Activated effector memory CD4-positive, alpha-beta T cell treated with Interleukin-2 at 50 U/mL for 16 hours (primary cell): ENCODE measurements at places on chromosomes 11 and 22.

- no peak for DNase-seq
Measured at GRCh38 chr11:111039982-111040381, 205.5 kb upstream of the POU2AF2 start.

DNA sequence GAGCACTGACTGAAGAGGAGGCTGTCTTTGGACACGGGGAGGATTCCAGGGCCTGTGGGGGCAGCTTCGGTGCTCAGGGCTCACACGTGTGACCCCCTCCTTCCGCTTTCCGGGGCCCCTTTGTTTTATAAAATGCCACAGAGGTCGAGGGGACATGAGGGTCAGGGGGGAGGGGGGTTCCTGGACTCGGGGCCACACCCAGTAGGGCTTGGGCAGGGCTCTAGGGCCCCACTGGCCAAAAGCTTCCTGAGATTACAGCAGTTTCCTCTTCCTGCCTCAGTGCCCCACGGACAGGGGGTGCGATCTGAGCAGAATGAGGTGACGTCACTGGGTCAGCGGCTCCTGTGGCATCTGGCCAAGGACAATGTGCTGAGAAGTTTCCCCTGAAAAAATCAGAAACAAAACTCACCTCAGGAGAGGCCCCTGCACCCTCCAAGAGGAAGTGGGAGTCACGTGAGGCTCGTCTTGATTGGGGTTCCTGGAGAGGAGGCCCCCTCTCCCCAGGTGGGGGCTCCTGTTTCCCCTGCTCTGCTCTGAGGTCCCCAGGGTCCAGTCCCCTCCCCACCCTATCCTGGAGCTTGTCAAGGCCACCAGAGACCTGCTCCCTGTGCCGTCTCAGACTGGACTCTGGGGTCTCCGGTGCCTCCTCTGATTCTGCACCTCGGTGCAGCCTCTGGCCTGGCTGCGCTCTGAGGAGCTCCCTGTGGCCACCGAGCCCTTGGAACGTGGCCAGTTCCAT, 6.4 kb upstream of the IFITM3 start:
- DNase-seq = peak; percentile 33

DNA sequence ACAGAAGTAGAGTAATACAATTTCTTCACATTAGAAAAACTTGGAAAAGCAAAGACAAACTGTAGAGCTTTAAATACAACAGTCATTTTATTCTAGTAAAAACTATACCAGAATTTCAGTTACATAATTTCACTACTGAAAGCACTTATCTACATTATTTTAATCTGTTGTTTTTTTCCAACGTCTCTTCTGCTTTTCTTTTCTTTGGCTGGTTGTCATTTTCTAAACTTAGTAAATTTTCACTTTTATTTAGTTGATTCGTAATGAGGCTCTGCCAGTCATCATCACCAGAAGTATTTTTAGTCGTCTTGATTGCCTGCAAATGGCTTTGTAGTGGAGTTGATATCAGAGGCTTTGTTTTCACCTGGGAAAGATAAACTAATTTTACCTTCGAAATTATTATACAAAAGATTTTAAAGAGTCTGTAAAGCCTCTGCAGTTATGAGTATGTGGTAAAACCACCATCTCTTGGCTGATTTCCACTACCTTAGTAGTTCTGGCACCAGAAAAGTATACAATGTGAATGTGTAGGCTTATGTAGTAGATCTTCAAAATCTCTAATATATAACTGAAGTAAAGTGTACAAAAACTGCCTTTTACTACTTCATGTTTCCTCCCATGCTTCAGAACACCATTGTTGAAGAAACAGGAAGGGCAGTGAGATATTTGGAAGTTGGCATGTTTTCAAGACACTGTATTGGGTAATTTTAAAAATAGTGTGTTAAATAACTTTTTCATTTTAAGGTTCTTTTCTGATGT, 19.2 kb downstream of the EIF3M start:
- no peak for DNase-seq

DNA sequence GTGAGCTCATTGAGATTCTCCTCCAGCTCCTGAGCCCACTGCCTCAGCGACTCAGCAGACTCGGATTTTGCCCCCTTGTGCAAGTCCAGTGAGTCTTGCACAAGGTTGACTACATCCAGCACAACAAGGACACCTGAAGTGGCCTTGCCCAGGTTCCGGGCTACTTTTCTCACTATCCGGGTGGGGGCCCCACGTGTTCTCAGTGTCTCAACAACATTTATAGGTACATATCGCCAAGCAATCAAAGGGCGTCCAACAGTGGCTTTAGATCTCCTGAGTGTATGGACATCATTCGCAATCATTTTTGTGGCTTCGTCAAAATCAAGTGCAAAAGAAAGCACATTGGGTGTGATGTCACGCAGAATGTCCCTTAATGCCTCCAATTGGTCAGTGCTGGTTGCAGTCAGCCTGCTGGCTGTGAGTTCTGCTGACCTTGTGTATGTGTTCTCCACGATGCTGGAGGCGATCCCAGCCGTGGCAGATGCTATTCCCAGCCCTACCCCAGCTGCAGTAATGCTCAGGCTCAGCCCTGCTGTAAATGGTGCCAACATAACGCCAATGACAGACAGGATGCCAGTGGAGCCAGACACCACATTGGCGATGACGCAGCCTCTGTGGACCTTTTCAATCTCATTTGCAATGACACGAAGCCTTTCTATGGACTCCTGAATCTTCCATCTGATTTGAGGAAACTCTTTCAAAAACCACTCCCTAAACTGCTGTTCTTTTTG, 10.3 kb downstream of the APOL4 start:
- DNase-seq = no peak

- no peak for DNase-seq
Measured at GRCh38 chr11:69970785-69971535, 107.2 kb upstream of the ANO1 start.

- no peak for DNase-seq
Measured at GRCh38 chr11:116348226-116348625, 424.6 kb downstream of the BUD13 start.

DNA sequence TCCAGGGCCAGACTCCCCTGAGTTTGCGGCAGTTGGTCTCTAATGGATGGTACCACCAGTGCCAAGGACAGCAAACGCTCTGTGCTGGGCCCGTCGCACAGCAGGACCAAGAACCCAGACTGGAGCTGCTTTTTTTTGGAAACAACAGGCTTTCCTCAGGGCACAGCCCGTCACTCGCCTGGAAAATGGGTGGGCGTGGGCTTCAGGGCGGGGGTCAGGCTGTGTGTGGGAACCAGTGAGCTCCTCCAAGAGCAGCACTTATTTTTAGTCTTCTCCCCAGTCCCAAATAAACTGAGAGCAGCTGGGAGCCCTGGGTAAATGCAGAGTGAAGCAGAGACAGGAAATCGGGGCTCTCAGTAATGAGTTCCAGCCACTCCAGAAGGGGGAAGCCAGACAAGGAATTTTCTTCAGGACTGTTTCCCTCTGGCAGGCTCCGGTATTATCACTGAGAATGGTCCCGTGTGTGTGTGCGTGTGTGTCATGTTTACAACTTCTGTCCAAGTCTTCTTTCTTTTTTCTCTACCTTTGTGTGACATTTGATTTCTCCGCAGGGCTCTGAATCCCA, 63.0 kb downstream of the PPFIBP2 start:
- no peak for DNase-seq

DNA sequence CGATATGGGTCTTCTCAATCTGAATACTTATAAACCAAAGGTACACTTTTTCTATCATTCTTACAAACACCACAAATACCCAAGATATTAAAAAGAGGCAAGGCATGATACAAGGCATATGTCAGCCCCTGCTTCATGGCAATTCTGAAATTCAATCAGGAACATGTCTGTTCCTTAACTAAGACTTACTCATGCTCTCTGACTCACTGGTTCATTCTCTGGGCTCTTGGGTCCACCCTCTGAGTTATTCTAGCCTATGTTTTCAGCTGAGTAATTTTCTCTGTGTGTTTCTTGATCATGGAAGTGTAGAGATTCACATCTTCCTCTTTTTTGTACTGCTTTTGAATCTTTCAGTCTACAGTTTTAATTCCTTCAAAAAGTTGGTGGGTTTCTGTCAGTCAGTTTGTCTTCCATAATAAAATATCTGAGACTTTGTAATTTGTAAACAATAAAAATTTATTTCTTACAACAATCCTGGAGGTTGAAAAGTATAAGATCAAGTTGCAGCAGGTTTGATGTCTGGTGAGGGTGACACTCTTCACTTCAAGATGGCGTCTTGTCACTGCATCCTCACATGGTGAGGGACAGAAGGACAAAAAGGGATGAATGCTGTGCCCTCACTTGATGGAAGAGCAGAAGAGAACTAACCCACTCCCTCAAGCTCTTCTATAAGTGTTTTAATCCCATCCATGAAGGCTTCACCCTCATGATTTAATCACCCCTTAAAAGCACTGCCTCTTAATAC, 211.7 kb downstream of the FAM76B start:
- DNase-seq = no peak

DNA sequence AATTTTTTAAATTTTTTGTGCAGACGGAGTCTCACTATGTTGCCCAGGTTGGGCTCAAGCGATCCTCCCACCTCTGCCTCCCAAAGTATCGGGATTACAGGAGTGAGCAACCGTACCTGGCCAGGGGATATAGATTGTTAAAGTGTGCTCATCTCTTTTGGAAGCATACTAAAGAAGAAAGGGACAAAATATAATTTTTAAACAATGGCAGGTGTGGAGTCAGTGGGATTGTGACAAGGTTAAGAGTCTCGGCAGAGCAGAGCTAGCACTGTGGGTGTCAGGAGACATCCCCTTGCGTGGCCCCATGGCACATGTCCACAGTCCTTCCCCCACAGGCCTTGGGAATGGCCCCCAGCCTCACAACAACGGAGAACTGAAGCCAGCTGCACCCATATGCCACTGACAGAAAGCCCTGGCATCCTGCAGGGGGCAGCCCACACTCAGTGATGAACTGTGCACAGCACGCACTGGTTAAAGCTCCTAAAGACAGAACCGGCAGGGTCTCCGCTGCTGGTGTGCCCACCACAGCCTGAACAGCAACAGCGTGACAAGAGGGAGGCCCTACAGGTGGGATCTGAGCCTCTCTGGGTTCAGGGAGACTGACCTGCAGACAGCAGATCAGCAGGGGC, 29.9 kb downstream of the SERPIND1 start:
- DNase-seq = no peak

DNA sequence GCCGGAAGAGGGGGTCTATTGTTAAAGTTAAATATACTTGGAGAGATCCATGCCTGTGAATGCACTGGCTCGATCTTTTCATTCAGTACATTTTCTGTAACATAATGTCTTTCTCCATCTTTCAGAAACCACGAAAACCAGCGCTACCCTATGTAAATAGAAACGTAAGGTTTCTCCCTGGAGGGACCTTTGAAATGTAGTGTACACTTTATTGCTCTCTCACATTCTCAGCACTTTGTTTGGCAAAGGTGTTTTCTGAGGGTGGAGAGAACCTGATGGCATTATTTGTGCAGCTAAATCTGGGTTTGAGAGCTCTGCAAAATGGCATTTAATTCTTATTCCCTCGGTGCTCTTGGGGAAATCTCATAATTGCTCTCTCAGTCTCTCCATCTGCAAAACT, 468.4 kb downstream of the NELL1 start:
- no peak for DNase-seq

DNA sequence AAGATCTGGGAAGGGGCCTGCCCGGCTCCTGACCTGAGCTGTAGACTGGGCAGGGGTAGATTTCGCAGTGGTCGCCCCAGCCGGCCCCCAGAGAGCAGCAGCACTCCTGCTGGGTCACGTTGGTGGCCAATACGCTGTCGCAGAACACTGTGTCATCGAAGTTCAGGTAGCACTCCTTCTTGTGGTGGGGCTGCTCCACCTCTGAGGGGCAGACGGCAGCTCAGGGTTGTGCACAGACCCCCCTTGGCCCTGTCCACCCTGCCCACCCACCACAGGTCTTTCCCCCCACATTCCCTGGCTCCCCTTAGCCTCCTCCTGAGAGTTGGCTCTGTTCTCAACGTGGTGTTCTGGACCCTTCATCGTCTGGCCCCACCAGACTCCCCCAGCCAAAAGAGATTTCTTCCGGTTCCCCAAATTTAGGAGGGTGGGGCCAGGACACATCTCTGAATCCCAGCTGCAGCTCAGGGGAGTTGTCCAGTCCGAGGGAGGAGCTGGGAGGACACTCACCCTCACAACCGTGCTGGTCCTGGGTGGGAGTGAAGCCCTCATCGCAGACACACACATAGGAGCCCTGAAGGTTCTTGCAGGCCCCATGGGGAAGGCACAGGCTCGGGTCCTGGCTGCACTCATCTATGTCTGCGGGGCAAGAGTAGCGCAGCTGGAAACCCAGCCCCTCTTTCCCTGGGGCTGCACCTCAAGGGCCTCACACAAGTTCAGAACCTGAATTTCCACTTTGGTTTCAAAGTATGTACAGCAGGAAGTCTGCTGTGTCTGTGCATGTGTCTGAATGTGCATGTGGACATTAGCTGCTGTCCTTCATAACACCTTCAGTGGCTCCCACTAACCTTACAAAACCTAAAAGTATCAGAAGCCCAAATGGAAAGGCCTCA, 16.5 kb downstream of the SCYL1 start:
- no peak for DNase-seq

GRCh38 chr11:112583261-112583893, 322.7 kb upstream of the PLET1 start:
- DNase-seq = no peak

DNA sequence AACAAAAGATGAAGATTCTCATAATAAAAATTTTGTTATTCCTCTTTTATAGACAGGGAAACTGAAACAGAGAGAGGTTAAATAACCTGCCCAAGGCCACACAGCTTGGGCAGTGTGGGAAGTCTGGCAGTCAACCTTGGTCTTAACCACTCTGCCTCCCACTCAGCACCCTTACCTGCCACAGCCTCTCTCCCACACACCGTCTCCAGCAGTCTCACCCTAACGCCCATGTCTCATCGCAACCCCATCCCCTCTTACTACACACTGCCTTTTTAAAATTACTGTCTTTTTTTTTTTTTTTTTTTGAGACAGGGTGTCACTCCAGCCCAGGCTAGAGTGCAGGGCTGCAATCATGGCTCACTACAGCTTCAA, 25.0 kb downstream of the ARRB1 start:
- DNase-seq = no peak

DNA sequence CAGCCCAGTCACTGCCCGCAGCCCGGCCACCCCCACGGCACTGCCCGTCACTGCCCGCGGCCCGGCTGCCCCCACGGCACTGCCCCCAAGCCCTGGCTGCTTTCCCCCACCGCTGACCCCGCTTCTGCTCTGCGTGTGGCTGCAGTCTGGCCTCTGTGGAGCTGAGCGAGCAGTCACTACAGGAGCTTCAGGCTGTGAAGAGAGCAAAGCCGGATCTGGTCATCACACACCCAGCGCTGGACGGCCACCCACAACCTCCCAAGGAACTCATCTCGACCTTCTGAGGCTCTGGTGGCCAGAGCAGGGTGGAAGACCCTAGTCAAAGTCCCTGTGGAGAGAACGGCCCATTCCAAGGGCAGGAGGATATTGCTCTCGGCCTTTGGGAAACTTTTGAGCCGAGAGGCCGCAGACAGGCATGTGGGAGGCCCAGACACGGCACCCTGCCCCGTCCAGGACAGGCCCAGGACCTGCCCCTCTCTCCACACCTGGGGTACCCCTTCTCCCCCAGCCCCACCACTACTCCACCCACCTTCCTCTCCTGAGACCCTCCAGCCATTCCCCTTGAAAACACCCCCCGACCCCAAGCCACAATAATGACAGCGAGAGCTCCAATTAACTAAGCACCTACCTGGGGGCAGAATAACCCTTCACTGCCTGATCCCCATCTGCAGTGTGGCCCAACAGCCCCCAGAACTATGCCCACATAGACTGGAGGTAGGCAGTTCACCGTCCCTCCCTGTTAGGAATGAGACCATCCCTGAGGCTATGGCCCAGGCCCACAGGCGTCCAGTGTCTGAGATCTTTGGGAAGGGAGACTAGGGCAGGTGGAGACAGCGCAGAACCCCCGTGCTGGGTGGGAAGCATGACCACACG, 3.7 kb upstream of the PGGHG start:
- no peak for DNase-seq
